Stimulated activated CD8-positive, alpha-beta memory T cell treated with anti-CD3 and anti-CD28 coated beads, Interleukin-2, amount 100 ng/mL, for 48 hours (primary cell): ENCODE measurements at places on chromosomes 11 and 22.

GRCh38 chr11:66069715-66070603, at the start of gene PACS1:
Gene PACS1 (plus strand): TSS chr11:66070272. CDS start chr11:66070487, 215 bp downstream.
- peak; percentile 71 for DNase-seq

GRCh38 chr11:68261006-68261405, 10.8 kb downstream of the C11orf24 start:
- no peak for DNase-seq

DNA sequence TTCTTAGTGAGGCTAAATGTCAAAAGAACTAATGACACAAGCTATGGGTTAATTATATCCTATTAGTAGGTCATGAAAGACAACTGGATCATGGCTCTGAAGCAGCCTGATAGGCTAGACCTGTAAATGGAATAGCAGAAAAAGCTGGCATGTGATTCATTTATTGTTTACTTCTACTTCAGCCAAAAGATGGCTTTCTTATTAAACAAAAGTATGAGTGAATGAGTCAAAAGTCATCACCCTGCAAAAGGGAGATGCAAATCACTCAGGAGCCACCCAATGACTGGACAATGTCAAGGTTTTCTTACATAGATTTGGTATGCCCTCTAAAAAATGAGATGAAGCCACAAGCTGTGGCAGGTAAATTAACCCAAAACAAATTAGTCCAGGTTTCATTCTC, 138.0 kb downstream of the TRPC6 start:
- no peak for DNase-seq

DNA sequence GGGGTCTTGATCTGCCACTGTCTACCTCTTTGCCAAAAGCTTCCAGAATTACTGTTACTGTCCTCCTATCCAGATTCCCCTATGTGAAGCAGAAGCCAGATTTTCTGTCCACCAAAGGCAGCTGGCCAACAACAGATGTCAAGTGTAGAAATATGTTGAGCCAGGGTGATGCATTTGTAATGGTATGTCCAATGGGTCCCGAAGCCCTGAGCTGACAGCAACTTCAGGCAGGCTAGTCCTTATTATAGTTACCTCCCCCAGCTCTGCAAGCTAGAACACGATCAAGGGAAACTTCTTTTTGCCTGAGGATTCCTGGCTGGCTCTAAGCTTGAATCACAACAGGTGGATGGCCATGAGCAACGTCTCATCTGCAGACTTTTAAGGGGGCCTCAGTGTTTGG, 10.2 kb downstream of the PAMR1 start:
- DNase-seq, result no peak

- no peak for DNase-seq
Observed at GRCh38 chr11:109970516-109971183, 122.5 kb upstream of the ZC3H12C start.

DNA sequence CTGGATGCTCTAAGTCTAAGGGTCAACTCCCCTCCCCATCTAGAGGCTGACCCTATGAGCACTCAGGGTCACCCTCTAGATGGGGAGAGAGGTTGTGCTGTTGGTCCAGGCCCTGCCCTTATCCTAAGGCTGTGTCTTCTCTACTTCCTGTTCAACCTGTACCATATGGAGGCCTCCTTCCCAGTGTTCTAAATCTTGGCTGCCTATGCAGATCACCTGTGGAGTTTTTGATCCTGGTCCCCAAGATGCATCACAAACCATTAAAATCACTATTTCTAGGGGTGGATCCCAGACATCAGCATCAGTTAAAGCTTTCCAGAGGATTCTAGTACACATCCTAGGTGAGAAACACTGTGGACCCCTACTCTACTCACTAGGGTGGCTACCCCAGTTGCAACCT, 26.2 kb downstream of the LARGE1 start:
- no peak for DNase-seq

GRCh38 chr11:113256431-113257202, 57.8 kb upstream of the TTC12 start:
- DNase-seq, result no peak

DNA sequence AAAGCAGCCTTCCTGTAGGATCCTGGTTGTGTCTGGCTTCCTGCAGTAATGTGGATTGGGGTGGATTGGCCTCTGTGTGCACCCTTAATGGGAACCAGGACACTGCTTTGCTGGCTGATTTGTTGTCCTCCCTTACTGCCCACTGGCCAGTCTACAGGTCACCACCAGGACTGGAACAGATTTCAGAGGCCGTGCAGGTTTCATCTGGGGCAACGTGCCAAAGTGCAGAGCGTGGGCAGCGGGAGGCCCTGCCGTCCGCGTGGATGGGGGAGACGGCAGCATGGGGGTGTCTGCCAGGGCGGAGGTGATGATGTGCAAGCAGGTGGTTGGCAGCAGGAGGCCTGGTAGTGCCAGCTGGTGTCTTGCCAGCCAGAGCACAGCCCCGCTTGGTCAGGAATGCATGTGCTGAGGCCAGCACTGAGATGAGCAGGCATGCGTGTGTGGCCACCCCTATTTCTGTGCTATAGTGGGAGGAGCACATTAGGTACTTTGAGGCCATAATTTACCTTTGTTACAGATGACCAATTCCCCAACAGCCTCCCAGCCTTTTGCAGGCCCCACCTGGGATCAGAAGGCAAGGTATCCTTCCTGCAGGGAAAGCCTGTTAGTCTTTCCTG, 24.3 kb downstream of the BCR start:
- no peak for DNase-seq

DNA sequence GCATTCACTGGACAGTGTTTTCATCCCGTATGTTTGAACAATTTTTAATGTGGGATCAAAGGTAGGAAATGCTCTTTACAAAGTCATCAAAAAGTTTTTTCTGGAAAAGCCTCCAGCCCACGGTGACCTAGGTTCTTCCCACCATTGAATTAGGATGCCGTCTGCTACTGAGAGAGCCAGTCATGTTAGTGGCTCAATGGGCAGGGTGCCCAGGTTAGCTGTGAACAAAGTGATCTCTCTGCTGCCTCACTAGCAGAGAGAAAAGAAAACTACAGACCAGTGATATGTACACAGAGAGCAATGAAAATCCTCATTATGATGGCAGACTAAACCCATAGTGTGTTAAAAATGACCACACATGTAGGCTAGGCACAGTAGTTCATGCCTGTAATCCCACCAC, 32.4 kb downstream of the KCNQ1 start:
- DNase-seq, result no peak

GRCh38 chr11:117468888-117469287, 141.2 kb downstream of the CEP164 start:
- no peak for DNase-seq

DNA sequence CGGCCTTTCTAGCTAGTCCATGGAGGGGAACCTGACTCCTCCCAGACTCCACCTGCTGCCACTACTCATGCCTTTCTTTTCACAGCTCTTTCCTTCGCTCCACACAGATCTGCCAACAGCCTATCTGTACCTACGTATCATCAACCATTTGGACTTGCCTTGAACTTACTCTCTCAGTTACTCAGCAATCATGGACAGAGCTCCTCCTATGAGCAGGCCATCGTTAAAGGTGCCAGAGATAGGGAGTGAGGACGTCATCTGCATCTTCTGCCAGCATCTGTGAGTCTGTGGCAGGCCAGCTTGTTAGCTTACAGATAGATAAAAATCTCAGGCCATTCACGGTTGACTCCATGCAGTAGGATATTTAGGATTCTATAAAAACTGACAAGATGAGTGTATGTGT, 162.9 kb upstream of the ZBED5 start:
- DNase-seq, result no peak

DNA sequence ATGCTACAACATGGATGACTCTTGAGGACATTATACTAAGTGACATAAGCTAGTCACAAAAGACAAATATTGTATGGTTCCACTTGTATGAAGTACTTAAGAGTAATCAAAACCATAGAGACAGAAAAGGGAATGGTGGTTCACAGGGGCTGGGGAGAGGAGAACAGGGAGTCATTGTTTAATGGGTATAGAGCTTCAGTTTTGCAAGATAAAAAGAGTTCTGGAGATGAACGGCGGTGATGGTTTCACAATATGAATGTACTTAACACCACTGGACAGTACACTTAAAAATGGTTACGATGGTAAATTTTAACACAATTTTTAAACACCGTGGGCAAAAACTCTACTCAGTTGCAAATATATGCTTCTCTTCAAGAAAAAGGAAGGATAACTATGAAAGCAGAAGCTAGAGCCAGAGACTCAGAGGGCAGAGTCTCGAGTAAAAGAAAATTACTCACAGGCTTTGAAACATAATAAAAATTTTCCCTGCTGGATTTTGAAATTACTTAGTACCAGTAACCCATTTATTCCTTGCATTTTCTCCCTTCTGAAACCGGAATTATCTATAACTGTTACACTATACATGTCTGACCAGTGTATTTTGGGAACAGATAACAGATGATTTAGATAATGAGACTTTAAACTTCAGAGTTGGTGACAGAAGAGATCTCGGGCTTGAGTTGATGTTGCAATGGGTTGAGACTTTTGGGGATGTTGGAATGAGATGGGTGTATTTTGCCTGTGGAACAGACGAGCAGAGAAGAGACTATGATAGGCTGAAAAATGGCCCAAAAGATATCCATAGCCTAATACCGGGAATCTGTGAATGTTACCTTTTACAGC, 15.0 kb downstream of the MRTFA start:
- no peak for DNase-seq

GRCh38 chr11:65563601-65564000, 5.4 kb upstream of the LTBP3 start:
- no peak for DNase-seq

DNA sequence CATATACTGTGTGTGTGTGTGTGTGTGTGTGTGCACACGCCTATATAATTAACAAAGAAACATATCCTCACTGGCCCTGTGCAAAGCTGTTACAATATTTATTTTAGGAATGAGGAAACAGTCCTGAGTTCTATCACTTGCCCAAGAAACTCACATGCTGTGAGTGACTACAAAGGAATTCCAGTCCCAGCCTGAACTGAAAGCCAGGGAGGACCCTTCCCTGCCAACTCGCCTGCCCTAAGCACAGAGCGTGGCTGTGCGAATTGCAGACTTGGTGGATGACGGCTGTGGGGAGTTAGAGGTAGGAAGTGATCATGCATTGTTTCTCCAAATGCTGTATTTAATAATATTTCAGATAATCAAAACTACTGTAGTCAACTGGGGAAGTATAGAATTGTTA, 26.4 kb upstream of the CD5 start:
- no peak for DNase-seq

DNA sequence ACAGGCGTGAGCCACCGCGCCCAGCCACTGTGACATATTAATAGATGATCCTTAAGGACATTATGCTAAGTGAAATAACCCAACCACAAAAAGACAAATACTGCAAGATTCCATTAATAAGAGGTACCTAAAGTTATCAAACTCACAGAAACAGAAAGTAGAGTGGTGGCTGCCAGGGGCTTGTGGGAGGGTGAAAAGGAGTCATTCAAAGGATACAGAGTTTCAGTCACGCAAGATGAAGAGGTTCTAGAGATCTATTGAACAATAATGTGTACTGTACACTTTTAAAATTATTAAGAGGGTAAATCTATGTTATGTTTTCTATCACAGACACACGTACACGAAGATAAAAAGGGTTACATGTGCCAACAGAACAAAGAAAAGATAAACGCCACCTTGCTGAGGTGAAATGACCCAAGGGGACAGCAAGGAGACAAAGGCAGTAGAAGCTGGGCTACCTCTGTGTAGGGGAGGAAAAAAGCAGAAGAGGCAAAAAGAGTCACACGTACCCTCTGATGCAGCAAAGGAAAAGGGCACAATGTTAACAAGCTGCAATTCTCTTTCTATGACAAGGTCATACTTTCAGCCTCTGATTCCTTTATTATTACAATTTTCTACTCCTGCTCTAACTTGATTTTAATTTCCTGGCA, 65.3 kb downstream of the AMBRA1 start:
- DNase-seq, result no peak

GRCh38 chr11:34238966-34239365, 118.8 kb downstream of the ABTB2 start:
- no peak for DNase-seq

DNA sequence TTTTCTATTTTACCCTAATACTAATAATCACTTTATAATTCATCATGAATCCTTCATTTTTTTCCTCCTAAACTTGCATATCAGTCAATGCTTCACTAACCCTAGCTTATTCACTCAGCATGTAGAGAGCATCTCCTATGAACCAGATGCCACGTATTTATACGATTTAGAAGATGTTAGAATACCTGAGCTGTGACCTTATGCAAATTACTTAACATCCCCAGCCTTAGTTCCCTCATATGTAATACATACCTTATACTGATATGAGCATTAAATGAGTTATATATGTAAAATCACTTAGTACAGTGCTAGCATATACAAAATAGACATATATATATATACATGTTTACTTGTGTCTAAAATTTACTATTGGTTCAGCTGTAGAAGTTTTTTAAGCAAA, 9.0 kb downstream of the FAM76B start:
- DNase-seq, result no peak

GRCh38 chr11:1757861-1758610, 5.7 kb downstream of the CTSD start:
- DNase-seq, result peak; percentile 42

DNA sequence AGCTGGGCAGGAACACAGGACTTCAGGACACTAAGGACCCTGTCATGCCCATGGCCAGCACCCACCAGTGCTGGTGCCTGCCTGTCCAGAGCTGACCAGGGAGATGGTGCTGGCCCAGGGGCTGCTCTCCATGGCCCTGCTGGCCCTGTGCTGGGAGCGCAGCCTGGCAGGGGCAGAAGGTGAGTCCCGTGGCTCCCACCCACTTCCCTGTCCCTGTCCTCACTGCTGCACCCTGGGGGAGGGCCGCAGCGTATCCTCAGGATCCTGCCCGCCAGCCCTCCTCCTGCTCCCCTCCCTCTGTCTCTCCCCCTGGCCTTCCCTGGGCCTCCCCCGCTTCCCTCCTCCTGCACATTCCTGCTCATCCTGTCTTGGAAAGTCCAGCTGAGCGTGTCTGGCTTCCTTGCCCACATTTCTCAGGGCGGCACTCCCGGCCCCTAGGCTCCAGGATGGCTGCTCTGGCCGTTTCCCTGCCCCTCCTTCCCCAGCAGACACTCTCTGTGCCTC, 8.7 kb downstream of the CSF2RB start:
- DNase-seq, result no peak

- DNase-seq, result peak; percentile 36
Observed at GRCh38 chr22:36860821-36861659, at the start of gene NCF4. Gene NCF4 (plus strand): TSS chr22:36861006. CDS start chr22:36861172, 166 bp downstream.

GRCh38 chr11:115085461-115086210, 407.3 kb downstream of the NXPE2 start:
- no peak for DNase-seq

GRCh38 chr11:8122173-8122764, 41.3 kb downstream of the TUB start:
- no peak for DNase-seq

- DNase-seq, result no peak
Observed at GRCh38 chr22:38832005-38832978, 11.5 kb downstream of the NPTXR start.
